ENCODE measurements at places on chromosomes 1 and 21.

DNA sequence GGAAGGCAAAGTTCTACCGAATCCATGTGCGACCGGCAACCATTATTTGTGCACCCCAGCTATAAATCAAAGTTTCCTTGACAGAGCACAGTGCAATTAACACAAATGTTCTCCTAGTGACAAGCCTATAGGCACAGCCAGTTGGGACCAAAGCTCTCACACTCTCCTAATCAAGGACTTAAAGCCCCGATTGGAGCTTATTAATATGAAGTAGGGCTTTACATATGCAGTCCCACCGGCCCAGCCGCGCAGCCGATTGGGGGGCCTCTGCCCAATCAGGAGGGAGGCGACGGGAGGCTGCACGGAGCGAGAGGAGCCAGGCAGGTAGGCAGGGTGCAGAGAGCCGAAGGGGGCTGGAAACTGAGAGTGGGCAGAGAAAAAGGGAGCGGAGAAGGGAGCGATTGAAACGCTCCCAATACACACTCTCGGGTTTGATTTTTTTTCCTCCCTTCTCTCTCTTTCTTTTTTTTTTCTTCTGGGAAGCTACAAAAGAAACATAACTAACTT lies at the start of gene ESRRG:
Gene ESRRG, minus strand, starts transcription at position 156 of the 507 bp plus-strand sequence. Its CDS starts 130 bp downstream, at position 26.
- no peak for DNase-seq

DNA sequence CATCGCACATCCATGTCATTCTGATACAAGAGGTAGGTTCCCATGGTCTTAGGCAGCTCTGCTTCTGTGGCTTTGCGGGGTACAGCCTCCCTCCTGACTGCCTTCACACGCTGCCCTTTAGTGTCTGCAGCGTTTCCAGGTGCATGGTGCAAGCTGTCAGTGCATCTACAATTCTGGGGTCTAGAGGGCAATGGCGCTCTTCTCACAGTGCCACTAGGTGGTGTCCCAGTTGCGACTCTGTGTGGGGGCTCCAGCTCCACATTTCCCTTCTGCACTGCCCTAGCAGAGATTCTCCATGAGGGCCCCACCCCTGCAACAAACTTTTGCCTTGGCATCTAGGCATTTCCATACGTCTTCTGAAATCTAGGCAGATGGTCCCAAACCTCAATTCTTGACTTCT lies 138.2 kb upstream of the BRINP3 start:
- no peak for DNase-seq

DNA sequence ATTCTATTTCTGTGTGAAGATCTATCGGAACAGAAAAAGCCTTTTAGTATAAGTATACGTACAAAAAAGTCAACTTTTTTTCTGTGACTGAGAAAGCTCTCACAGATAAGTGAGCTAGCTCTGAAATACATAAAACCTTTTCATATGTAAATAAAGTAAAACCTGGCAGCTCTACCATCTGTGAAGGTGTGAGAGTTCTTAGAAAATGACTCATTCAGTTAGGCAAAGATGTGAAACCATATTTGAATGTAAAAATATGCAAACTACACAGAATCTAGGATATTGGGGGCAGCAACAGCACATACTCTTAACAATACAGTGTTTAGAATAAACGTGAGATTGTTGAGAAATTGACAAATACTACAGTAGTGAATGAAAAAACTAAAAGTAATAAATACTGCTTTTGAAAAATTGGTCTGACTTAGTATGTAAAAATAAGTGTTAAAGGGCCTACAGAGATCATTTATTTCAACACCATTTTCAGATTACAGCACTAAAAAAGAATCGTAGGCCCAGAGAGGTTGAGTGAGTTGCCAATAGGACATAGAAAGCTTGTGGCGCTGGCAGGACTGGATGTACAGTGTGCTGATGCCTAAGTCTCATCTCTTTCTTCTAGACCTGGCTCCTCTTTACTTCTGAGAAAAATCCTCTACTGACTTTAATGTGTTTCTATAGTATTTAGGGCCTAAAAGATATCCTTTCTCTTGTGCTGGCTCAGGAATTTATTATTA lies 19.8 kb downstream of the ATP6V1G3 start:
- DNase-seq, result no peak

DNA sequence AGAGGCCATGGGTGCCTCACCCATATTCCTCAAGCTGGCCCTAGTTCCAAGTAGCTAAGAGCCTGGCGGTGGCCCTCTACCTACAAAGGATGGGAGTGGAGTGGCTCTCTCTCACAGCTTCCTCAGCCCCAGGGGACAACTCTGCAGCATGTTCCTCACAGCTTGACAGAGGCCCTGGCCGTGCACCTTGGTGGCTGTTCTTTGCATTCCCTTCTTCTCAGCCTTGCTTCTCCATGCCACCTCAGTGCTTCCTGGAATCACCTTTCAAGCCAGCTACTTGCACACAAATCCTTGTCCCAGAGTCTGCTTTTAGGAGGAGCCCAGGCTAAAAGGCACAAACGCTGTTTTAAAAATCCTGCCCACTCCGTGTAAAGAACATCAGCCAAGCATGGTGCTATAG lies 69.0 kb upstream of the DIRAS3 start:
- no peak for DNase-seq

DNA sequence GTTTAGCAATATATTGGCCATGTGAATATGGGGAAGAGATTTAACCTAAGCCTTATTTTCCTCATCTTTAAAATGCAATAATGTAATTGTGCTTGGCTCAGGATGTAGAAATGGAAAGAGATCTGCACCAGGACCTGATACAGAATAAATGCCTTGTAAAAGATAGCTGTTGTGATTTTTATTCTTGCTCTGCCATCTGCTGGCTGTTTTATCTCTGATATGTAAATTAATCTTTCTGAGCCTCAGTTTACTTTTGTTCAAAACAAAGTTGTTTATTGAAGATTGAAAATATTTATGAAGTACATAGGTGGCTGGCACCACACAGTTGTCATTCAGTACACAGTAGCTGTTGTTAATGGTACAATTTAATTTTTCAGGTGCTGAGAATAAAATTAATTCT lies 21.9 kb downstream of the ZYG11B start:
- no peak for DNase-seq

GRCh38 chr21:32336711-32337110 lies 38.1 kb downstream of the MRAP start:
- no peak for DNase-seq

GRCh38 chr1:28091043-28091781 lies 2.8 kb upstream of the EYA3 start:
- peak; percentile 74 for DNase-seq

DNA sequence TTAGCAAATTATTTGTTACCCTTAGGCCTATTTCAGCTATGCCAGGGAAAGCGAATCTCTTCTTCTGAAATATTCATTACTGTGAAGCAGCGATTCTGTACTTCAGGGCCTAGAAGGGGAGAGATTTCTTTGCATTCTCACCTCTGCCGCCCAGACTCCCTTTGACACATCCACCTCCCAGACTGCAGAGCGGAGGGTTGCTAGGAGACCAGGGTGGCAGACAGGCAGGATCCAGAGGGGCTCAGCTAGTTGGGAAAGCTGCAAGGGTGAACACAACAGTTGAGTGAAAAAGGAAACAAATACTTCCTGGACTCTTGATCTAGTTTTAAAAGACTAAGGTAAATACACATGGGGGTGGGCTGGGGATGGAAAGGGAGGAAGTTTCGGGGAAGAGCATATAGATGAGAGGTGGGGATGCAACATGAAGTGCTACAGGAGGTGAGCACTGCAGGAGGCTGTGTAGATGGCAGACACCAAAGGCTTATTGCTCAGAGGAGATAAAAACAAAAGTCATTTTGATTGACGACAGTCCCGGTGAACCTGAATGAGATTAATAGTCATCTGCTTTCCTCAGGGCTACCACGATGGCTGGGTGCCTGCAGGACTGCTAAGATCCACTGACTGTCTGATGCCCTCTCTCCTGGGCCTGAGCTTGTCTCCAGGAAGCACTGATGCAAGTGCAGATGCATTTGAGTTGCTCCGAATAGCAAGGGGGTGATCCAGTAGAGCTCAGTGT lies 26.4 kb upstream of the RAB3GAP2 start:
- DNase-seq, result no peak

- DNase-seq, result no peak
Observed at GRCh38 chr21:23639721-23640120, 1967.6 kb downstream of the MRPL39 start.

GRCh38 chr1:30176477-30176876 lies 546.9 kb downstream of the MATN1 start:
- no peak for DNase-seq

DNA sequence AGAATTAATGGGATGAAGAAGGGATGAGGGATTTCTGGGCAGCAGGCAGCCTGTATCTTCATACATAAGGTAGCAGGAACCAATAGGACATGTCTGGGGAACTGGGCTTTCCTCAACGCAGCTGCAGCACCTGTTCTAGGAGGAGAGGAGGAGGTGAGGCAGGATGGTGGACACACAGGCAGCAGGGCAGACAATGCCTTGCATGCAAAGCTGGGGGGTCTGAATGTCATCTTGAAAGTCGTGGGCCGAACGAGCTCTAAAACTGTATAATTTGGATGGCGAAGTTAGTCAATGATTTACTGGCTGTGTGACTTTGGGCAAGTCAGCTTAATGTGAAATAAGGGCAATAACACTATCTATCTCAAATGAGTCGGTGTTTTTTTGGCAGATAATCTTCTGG lies 124.4 kb downstream of the BEND5 start:
- DNase-seq, result no peak

GRCh38 chr21:33302055-33302454 lies 22.7 kb upstream of the IFNAR1 start:
- DNase-seq, result no peak

DNA sequence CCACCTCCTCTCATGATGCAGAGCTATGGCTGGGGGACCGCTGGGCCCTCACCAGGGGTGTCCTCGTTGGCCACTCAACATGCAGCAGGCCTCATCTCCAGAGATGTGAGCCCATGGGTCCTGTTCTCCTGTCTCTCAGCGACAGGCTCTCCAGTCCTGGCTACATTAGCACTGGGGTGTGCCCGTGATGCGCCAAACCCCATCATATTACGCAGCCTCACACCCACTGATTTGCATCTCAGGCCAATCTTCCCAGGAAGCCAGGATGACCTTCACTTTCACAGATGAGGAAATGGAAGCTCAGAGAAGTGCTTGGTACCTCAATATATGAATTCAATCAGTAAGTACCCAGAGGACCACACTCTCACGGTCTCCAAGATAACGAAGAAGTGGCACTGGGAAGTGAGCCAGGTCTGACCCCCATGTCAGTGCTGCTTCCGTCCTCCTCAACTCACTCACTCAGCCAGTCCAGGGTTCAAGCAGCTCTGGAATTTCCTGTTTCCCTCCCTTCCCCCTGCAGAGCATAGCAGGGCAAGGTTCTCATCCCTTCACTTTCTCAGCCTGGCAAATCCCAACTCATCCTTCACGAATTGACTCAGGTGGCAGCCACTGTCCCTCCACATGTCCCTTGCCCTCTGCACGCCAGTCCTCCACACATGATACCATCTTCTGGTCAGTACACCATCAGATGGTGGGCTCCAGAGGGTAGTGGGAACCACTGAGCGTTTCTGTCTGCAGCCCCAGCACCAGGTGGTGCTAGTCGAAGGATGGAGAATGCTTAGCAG lies 28.9 kb upstream of the EVA1B start:
- DNase-seq, result no peak

DNA sequence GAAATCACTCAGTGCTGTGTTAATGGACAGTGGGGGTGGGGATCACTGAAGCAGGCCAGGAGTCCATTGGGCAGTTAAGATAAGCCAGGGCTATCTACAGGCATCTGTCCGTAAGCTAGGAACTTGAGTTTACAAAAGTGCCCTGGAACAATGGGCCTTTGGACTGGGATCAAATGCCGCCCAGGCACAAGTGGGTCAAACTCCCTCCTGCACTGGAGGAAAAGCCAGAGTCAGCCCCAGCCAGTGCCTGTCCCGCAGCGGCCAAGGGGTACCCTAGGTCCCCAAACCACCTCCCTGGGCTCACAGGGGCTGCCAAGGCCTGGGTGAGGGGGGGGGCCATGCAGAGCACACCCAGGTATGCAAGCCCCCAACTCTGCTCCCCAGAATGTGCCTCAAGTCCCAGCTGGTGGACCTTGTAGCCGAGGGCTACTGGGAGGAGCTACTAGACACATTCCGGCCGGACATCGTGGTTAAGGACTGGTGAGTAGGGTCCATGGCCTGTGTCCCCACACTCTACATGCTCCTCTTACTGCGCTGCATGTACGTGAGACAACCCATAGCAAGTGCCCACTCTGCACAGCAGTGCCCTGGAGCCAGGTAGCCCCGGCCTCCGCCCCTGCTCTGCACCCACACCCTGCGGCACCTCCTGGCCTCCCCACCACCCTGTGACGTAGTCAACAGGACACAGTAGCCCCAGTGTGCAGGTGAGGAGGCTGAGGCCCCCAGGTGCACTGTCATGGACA lies 7.7 kb downstream of the FBXO6 start:
- DNase-seq, result no peak

GRCh38 chr21:36852293-36852692 lies 114.2 kb downstream of the HLCS start:
- no peak for DNase-seq

DNA sequence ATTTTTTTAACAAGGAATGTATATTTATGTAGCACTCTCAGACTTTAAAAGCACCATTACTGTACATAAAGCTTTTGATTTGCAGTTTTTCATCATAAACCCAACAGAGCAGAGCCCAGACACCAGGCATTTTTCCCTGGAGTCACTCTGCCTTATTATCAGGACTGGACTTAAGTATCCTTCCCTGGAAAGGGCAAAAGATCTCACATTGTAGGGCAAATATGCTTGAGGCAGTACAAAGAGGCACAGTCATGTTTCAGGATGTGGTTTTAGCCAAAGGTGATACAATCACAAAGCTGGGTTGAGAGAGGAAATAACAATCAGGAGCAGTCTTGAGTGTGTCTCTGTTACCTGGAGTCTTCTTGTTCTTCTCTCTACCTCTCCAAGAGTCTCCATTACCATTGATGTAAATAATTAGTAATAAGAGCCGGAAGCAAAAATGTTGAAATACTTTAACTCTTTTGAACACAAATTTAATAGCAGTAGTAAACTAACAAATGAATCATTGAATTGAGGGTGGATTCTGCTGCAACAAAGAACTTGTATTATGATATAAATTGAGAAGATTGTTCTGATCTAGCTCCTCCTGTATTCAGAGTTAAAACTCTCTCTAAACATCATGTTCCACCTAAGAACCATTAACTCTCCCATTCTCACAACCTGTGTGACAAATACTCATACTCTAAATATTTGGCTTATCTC lies 160.5 kb downstream of the LTN1 start:
- DNase-seq, result no peak
